ENCODE measurements at places on chromosomes 5 and 9.

DNA sequence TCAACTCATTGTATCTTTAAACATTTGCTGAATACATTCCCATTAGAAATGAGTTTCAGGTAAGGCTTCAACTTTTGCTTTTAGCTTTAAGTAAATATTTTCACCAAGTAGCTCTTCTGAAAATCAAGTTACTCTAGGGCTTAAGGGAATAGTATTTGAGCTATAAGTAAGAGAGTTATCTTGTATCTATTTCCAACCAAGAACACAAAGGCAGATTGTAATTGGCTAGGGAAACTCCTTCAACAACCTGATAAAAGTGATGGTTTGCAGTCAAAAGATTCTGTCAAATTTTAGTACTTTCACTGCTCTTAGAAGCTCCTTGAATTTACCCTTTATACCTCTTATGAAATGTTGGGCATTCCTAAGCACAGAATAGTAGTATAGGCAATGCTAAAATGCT is 13.0 kb downstream of the ELL2 start:
- DNase-seq: no peak

DNA sequence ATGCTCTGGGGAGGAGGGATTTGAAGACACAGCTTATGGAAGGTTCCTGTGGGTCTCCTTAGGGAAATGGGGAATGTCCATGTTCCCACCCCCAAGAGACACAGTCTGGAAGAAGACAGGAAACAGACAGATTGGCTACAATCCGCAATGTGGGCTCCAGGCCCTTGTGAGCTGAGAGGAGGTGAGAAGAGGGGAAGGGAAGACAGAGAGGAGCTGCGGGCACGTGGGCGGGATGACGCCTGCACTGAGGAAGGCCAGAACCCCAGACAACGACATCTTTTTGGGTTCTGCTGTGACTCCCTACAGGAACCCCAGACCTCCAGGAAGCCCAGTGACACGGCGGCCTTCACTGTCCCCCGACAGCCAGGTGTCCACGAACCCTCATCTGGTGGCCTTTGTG is 29.9 kb upstream of the NKD2 start:
- no peak for DNase-seq

- DNase-seq: peak; percentile 27
Observed at GRCh38 chr9:36140086-36141084, 3.9 kb downstream of the GLIPR2 start.

DNA sequence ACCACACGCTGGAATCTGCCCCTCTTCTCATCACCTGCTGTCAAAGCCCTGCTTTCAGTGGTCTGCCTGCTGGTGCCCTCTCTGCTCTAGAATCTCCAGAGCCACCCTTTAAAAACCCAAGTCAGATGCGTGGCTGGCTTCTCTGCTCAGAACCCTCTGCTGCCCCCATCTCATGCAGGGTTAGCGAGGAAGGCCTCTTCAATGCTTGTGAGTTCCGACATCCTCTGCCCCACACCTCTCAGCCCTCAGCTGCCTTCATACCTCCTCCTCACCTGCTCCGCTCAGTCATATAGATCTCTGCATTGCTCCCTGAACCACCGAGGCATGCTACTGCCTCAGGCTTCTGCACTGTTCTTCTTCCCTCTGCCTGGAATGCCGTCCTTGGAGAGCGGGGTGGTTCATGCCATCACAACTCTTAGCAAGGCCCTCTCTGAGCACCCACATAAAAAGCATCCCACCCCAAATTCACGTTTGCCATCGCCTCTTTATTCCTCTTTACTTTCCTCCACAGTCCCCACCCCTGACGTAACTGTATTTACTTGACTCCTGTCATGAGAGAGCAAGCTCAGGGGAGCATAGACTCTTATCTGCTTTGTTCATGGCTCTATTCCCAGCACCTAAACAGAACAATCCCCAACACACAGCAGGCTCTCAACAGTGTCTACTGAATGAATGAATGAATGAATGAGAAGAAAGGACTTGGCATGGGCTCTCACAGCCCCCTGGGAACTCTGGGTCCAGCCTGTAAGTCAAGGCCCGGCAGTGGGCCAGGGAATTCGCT is 10.4 kb downstream of the SHB start:
- no peak for DNase-seq

DNA sequence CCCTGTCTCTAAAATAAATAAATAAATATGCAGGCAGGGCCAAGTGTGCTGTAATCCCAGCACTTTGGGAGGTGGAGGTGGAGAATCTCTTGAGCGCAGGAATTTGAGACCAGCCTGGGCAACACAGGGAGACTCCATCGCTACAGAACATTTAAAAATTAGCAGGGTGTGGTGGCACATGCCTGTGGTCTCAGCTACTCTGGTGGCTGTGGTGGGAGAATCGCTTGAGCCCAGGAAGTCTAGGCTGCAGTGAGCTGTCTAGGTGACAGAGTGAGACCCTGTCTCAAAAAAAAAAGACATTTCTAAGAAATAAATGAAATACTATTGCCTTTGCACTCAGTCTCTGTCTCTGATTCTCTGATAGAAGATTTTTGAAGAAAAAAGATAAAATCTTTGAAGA is 1.2 kb upstream of the PCDHGA10 start:
- DNase-seq: no peak

DNA sequence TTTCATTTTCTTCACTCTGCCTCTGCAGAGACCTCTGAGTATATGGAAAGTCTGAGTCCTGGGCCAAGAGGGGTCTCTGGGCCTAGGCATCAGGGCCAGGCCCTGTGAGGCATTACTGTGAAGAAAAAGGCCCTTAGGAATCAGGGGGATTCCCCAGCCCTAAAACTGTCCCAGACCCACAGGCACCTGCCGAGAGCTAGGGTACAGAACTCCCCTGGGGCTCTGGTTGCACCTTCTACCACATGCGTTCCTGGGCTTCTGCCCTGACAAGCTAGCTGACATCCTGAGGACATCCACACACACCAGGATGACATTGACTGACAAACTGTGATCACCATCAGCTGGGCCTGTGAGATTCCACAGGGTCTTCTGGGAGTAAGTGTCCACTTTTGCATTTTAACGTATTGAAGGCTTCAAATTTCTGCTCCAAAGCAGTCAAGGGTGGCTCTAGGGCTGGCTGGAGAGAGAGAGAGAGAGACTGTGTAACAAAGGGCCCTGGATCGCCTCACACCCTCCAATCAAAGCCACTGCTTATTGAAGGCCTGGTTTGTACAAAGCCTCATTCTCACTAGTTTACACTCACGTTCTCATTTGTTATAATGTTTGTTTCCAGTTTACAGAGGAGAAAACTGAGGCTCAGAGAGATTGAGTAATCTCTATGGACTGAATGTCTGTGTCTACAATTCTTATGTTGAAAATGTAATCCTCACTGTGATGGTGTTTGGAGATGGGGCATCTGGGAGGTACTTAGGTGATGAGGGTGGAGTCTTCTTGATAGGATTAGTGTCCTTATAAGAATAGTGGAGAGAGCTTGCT is 45.1 kb downstream of the TGFBI start:
- DNase-seq: no peak

GRCh38 chr5:113118765-113119164 is 142.2 kb downstream of the DCP2 start:
- no peak for DNase-seq

DNA sequence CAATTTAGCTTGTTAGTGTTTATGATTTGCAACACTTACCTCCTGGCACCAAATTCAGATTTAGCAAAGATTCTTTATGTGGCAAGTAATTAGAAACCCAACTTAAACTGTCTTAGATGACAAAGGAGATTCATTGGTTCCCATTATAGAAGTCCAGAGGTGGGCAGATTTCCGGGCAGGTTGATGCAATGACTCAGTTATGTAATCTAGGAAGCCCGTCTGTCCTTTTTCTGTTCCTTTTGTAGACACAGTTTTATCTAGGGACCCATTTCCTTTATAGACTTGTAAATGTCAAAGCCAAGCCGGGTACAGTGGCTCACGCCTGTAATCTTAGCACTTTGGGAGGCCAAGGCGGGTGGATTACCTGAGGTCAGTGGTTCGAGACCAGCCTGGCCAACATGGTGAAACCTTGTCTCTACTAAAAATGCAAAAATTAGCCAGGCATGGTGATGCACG is 20.3 kb upstream of the ANKRD33B start:
- DNase-seq: peak; percentile 90

- DNase-seq: no peak
Observed at GRCh38 chr9:128421482-128421996, 882 bp downstream of the CERCAM start.

DNA sequence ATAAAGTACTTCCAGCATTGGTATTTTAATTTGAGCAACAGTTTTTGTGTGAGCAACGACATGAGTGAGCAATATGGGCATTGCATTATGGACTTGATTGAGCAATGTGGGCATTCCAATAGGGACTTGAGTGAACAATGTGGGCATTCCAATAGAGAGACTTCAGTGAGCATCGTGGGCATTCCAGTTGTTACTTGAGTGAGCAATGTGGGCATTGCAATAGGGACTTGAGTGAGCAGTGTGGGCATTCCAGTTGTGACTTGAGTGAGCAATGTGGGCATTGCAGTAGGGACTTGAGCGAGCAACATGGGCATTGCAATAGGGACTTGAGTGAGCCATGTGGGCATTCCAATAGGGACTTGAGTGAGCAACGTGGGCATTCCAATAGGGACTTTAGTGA is 52.2 kb downstream of the ZCCHC7 start:
- no peak for DNase-seq

DNA sequence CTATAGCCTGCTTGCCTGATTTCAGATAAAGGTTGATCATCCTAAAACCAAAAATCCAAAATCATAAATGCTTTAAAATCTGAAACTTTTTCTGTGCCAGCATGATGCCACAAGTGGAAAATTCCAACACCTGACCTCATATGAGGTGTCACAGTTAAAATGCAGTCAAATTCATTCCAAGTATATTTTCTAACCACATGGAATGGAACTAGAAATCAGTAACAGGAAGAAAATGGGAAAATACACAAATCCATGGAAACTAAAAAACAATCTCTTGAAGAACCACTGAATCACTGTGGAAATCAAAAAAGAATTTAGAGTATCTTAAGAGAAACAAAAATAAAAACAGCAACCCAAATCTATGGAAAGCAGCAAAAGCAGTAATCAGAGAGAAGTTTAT is 297.5 kb upstream of the COX7C start:
- DNase-seq: no peak

DNA sequence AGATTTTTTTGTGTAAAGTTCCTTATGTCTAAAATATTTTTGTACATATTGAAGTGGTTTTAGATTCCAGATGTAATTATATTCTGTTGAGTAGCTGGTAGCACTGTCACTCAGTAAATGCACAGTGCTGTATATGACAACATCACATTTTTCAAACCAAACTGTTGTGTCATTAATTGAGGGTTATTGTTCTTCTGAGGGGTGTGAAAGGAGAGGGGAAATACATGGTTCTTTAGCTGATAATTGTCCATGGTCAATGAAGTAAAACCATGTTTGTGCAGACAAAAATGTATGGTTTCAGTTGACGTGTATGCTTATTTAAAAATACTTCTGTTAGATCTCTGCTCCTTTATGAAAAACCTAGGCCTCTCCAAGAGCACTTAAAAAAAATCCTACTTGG is 3.3 kb downstream of the ZNF462 start:
- DNase-seq: no peak

GRCh38 chr5:151236888-151237287 is 13.0 kb upstream of the CCDC69 start:
- no peak for DNase-seq

- DNase-seq: no peak
Observed at GRCh38 chr5:143361438-143361837, 42.0 kb downstream of the NR3C1 start.

DNA sequence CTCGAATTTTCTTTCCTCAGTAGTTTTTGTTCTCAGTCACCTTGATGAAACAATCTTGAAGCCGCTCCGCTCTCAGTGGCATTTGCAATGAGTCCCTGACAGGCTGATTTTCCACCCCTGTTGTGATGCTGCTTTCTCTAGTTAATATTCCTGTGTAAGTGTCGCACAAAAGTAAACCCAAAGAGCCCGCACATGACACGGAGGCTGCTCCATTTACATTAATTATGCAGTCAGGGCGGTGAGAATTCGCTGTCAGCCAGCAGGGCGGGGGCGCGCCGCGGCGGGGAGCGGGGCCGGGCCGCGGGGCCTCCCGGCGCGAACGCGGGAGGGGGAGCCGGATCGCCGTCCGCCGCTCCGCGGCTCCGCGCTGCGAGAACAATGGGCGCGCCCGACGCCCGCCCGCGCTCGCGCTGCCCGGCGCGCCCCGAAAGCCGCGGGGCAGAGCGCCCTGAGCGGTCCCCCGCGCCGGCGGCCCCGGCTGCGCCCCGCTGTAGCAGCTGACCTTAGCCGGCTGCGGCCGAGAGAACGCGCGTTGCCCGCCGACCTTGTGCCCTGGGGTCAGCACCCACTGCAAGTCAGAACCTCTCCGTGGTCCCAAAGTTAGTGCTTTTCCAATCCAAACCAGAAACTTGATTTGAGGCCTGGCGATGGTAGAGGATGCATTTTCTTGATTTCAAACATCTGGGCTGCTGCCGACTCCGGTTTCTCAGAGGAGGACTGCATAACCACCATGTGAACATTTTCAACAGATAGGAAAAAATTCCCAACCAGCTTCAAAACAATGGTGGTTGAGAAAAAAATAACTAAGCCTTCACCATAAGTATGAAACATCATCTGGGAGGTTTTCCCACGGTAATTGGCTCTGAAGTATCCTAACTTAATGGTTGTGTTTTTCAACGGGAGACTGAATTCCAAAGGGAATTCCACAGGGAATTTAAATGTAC is 142.6 kb downstream of the PBX3 start:
- DNase-seq: peak; percentile 50

DNA sequence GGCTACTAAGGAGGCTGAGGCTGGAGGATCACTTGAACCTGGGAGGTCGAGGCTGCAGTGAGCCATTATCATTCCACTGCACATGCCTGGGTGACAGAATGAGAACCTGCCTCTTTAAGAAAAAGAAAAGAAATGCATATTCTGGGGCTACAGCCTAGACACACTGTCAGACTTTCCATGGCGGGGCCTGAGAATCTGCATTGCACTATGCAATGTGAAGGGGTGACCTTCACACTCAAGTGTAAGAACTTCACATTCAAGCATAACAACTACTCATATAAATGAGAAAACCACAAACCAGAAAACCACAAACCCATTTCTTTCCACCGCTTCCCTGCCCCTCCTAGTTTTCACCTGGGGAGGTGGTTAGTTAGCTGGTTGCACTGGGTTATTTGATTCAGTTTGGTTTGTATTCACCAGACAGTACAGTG is 18.0 kb upstream of the FBP2 start:
- no peak for DNase-seq

- DNase-seq: no peak
Observed at GRCh38 chr9:125756518-125756917, 9.3 kb downstream of the PBX3 start.

GRCh38 chr5:74919487-74919886 is 53.3 kb upstream of the FAM169A start:
- no peak for DNase-seq
